ENCODE measurements at places on chromosomes 3 and 15. TPM values are rescaled to one million over a fixed set of nuclear protein-coding genes. Genes with fewer than 3 reads are reported as not detected.

The TUSC7 gene
- not detected for total RNA-seq

The KLHL18 gene
- 27.2 TPM for total RNA-seq

The IL17RC gene
- 23.6 TPM for total RNA-seq

The DISP2 gene
- under 0.01 TPM for total RNA-seq

The SEMA5B gene
- total RNA-seq = 3.4 TPM

The SLC12A1 gene
- not detected for total RNA-seq

The ZBED2 gene
- total RNA-seq = 8.3 TPM

The ZFYVE19 gene
- 29.4 TPM for total RNA-seq

The PARP15 gene
- not detected for total RNA-seq

The GABRB3 gene
- total RNA-seq = 2.6 TPM

The CAMKV gene
- not detected for total RNA-seq

The ACKR2 gene
- total RNA-seq = 1.7 TPM

The DCP1A gene
- total RNA-seq = 6.7 TPM

The SGO1 gene
- total RNA-seq = 0.21 TPM

The TMEM207 gene
- total RNA-seq = not detected

The MRAS gene
- total RNA-seq = 14.2 TPM

The AP3B2 gene
- not detected for total RNA-seq

The CAMP gene
- total RNA-seq = 27.3 TPM

The ERC2 gene
- not detected for total RNA-seq

The TRIM42 gene
- total RNA-seq = not detected

Measured in tracheal epithelial cell (primary cell).